OCI-M1 (cell line): ENCODE measurements at places on chromosomes 5 and 9.

GRCh38 chr9:98944057-98944733 lies 488 bp downstream of the COL15A1 start:
- no peak for DNase-seq

- no peak for DNase-seq
Observed at GRCh38 chr9:114151426-114151956, 3.8 kb upstream of the COL27A1 start.

DNA sequence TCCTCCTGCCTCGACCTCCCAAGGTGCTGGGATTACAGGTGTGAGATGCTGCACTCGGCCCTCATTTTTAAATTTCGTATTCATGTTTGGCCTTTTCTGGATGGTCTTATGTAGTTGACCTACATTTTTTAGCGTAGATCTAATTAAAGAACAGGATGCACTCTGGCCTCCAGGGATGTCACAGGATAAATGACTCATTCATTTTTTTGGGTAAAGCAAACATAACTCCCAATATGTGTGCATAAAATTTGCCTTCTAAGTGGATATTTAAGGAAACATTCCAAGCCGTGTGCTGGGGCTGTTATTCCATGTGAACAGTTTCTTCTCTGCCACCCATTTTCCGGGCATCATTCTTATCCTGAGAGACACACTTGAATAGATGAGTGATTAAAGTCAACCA lies 501.6 kb downstream of the IRX1 start:
- DNase-seq: no peak

DNA sequence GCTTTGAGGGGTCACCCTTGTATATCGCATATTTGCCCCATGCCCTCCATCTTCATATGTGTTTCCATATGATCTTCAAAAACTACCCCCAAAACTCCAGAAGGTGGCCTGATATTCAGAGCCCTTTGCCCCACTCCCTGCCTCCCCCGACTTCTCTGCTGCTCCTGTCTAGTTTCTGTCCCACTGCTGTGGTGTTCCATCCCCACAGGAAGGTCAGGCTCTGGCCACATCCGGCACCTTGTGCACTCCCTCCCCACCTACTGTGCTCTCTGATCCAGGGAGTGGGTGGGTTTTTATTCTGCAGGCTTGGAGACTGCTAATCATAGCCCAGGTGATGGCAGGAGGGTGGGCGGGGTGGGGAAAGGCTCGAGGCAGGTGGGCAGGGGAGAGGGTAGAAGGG lies 52.4 kb downstream of the TMOD1 start:
- no peak for DNase-seq

- DNase-seq: no peak
Observed at GRCh38 chr5:95985249-95985648, 23.6 kb upstream of the ELL2 start.

GRCh38 chr9:105275938-105276337 lies 31.5 kb downstream of the SLC44A1 start:
- no peak for DNase-seq

DNA sequence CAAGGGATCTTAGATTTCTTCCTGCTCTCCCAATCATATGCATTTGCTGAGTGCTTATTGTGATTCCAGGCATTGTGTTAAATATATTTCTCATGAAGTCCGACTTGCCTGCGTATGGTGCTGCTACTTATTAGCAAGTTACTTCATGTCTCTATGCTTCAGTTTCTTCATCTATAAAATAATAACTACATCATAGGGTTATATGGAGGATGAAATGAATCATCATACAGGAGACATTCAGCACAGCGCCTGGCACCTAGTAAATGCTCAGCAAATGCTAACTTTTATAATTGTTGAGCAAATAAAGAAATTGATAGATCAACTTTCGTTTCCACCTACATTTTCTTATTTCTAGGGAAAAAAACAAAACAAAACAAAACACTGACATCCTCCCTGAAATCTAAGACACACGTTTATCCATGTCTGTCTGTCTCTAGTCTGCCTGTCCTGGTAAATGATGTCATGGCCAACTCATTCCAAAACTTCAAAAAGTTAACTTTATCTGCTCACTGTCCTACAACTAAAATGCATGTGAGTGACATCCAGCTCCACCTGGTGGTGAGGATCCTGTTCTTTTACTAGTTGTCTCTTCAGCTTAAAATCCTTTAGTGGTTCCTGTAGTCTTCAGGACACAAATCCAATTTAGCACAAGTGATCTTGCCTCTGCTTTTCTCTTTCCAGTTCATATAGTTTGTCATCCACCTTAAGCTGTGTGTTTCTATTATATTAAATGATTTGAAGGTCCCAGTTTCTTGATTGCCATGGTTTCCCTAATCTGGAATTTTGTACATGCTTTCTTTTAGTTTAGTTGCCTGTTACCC lies 27.7 kb downstream of the PPP3R2 start:
- peak; percentile 80 for DNase-seq

GRCh38 chr5:158020555-158021418 lies 161.8 kb upstream of the CLINT1 start:
- peak; percentile 41 for DNase-seq
